ENCODE measurements at places on chromosomes 2 and 18.

- DNase-seq, result no peak
These were observed 9.5 kb downstream of the CAPN10 start for GRCh38 chr2:240596080-240596460.

- no peak for DNase-seq
These were observed 76.1 kb downstream of the MBP start for GRCh38 chr18:77056344-77057005.

DNA sequence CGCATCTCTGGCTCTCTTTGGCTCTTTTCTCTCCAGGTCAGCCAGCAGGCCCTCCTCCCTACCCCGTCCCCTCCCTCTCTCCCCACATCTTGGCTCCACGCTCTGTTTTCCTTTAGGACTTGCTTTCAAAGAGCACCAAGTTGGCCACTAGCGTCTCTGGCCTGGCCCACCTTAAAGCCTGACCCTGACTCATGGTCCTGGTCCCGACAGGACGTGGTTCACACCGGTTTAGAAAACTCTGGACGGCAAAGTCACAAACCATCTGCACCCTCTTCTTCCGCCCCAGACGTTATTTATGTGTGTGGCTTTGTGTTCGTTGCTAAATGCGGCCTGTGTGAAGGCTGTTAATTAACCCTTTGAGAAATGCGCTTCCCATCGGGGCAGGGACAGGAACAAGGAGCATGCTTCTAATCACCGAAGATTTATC, 169.0 kb upstream of the HAAO start:
- DNase-seq, result peak; percentile 14

DNA sequence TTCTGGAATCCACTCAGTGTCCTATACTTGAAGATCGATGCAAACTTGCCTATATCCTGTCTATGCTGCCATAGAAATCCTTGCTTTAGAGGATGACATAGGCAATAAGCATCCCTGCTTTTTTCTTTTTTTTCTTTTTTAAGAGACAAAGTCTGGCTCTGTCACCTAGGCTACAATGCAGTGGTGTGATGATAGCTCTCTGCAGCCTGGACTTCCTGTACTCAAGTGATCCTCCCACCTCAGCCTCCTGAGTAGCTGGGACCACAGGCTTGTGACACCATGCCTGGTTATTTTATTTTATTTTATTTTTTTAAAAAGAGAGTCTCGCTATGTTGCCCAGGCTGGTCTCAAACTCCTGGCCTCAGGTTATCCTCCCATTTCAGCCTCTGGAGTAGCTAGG, 76.9 kb downstream of the LBH start:
- no peak for DNase-seq

DNA sequence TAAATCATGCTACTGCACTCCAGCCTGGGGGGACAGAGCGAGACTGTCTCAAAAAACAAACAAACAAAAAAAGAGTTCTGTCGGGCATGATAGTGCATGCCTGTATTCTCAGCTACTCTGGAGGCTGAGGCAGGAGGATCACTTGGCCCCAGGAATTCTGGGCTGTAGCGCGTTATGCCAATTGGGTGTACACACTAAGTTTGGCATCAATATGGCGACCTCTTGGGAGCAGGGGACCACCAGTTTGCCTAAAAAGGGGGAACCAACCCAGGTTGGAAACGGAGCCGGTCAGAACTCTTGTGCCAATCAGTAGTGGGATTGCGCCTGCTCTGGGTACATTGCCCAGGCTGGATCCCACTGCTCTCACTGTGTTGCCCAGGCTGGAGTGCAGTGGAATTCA, 49.7 kb downstream of the SDC1 start:
- no peak for DNase-seq

GRCh38 chr18:23634692-23635091, 28.0 kb downstream of the ANKRD29 start:
- DNase-seq, result no peak

DNA sequence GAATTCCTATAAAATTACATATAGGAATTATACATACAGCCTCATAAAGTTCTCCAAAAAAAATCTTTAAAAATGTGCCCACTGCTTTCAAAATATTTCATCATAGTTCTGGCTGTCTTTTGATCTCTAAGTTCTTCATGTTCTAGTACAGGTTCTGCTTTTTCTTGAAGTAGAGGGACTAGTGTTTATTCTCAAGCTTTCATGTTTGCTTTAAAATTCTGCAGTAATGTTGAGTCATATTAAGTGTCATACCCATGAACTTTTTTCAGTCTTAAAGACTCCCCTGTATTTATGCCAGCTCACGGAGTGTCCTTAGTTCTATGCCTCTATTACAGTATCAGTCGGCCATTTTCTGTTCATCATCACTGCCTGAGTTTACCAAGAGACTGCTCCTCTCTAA, 54.8 kb upstream of the CCDC141 start:
- peak; percentile 25 for DNase-seq

DNA sequence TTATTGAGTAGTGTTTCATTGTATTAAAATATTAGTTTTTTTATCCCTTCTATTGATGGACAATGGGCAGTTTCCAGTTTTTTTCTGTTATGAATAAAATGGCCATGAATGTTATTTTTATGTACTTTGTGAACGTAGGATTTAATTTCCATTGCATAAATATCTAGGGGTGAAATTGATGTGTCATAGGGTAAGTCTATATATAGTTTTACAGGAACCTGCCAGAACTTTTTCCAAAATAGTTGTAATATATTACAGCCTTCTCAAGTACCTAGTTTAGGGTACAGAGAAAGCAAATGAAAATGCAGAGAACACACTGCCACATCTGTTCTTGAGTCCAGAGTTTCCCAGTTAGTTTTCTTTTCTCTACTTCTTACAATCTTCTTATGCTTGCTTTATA, 378.6 kb downstream of the MEIS1 start:
- peak; percentile 34 for DNase-seq

- peak; percentile 53 for DNase-seq
These were observed at the start of gene GPR35 for GRCh38 chr2:240624950-240625621. Gene GPR35 (plus strand): TSS chr2:240625480. CDS start chr2:240629953, 4,473 bp downstream.

DNA sequence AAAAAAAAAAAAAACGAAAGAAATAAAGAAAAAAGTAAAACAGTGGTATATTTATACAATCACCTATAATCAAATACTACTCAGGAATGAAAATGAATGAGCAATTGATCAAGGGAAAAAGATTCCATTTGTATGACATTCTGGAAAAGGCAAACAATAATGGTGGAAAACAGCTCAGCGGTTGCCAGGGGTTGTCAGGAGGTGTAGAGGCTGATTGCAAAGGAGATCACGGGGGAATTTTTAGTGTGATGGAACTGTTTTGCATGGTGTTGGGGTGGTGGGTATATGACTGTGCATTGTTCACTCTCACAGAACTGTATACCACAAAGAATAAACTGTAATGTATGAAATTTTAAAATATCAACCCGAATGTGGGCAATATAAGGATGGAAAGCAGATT, 45.5 kb upstream of the INPP4A start:
- no peak for DNase-seq

- DNase-seq, result no peak
These were observed 1162.0 kb upstream of the SLC39A10 start for GRCh38 chr2:194495046-194495445.

DNA sequence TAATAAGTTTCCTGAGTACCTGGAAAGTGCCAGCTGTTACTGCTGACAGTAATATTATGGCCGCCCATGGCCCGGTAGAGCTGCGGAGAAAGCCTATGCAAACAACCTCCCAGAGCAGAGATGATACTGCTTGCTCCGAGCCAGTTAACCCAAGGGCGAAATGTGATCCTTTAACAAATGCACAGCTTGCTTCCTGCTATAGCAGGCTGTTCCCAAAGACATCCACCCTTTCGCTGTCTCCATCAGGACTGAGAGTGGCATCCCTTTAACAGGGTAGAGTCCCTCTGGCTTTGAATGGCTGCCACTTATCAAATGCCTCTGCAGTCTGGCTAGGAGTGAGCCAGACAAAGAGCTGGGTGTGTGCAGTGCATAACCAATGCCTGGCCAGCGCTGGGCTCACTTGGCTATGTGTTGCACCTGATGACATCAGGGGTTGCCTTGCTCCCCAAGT, 69.7 kb upstream of the DAPL1 start:
- DNase-seq, result no peak

DNA sequence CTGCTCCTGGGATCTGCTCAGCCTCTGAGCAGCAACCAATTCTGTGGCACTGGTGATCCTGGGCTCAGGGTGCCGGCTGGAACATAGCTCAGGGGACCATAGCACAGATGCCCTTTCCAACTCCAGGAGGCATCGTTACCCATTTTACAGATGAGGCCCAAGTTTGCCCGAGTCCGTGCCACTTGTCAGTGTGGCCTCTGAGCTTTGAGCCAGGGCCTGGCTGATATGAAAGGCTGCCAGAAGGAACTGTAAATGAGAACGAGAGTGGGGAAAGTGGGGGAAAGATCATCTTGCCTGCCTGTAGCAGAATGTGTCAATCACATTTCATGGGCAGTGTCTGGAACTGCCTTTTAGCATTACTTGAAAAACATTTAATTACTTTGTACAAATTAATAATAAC, 23.3 kb upstream of the FOSL2 start:
- no peak for DNase-seq

GRCh38 chr2:218809515-218809914, 22.1 kb downstream of the PRKAG3 start:
- no peak for DNase-seq

DNA sequence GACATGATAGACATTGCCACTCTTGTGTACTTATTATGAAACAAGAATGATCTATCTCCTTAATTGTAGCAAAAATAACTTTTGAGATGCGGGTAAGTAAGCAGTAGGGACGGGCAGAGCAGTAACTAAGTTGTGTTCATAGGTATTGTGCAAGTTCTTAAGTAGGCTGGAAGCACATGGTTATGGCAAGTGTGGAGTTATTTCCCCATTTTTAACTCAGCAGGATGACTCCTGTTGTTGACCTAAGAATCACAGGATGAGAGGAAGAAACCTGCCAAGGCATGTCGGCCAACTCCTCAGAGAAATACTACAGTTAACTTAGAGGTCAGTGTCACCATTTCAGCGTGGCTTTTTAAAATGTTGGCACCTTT, 51.1 kb upstream of the FN1 start:
- DNase-seq, result no peak

- no peak for DNase-seq
These were observed 52.9 kb downstream of the HNRNPLL start for GRCh38 chr2:38549851-38550250.

DNA sequence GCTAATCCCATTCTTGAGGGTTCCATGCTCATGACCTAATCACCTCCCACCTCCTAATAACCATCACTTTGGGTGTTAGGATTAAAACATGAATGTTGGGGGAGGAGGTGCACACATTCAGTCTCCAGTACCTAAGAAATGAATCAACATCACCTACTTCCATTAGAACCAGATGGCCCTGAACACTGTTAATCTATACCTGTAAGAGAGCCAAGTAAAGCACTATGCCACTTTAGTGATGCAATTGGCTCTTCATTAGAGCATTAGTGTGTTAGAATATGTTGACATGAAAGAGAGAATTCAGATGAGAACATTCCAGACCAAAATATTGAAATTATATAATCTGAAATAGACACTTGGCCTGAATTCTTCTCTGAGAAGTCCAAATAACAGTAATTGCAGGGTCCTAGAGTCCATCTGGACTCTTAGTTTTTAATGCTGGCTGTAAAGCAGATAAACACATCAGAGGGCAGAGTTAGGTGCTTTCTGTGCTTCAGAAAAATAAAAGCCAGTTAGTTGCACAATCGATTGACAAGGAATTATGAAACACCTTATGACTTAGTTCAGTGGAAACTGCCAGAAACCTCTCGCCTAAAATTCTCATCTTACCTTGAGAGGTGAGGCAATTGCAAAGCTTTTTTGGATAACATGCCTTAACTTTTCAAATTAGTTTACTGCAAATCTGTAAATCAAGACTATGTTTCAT, 923.7 kb downstream of the SLC4A3 start:
- no peak for DNase-seq

DNA sequence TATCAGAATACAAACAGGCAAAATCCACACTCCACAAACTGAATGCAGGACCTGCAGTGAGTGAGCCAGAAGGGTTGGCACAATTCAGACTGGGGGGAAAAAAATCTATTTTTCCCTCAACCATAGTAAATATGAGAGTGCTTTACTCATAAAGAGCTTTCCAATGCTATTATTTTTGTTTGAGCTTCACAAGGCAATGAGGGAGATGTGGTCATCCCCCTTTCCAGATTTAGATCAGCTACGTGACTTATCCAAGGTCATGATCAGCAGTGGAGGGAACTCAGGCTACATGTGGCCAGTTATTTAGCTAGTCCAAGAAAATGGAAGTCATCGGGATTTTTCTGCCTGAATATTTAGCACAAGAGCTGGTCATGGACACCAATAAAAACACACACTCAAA, 120.4 kb upstream of the KLF7 start:
- no peak for DNase-seq

DNA sequence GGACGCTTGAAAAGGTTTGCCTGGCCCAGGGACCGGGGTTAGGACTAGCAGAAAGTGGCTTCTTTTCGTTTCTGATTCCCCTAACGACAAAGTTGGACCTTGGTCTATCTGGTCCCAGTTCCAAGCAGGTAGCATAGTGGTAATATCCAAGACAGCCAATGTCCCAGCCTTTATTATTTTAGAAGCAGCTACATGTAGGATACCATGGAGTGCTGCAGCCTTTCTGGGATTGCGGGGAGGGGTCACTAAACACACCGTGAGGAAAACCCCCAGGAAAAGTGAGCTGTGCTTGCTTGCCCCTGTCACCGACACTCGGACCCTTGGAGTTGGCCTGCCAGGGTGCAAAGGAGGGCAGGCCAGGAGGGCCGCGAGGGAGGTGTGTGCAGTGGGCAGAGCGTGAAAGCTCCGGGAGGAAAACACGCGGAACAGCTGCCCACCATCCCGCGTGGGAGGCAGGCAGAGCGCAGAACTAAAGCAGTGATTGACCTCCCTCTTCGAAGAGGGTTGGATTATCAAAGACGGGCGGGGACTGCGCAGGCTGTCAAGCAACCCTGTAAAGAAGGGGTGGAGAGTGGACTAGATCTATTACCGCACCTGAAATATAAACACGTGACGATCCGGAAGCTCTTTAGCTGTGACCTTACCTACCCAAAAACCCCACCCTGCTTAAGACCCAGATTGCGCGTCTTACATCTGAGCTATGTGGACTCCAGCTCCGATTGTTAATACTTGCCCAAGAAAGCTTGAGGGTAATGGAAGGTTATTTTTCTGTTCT, 624 bp upstream of the MAP4K3 start:
- DNase-seq, result peak; percentile 20

DNA sequence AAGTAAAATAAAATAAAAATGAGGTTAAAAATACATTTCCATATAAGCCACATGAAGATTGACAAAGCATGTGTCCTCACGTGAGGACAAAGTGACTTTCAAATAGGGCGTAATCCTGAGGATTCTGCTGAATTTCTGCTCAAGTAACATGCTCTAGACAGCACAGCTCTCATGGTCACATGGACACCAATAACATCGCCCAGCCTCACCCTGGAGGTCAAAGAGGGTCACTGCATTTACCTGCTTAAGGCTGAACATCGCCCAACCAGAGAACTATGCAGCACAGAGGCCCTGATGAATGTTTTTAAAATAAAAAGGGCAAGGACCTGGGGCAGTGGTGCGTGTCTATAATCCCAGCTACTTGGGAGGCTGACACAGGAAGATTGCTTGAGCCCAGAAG, 30.2 kb downstream of the TGFBRAP1 start:
- DNase-seq, result no peak

GRCh38 chr2:209579230-209579749, 155.4 kb downstream of the MAP2 start:
- peak; percentile 43 for DNase-seq
